ENCODE measurements at places on chromosomes 6 and 20. TPM values are rescaled to one million over a fixed set of nuclear protein-coding genes. Genes with fewer than 3 reads are reported as not detected.

Gene FLRT3
- total RNA-seq: 6.9 TPM

Gene GGTLC1
- not detected for total RNA-seq

Gene HCRTR2
- total RNA-seq: 0.36 TPM

Gene CRISP3
- total RNA-seq: not detected

Gene WFDC12
- total RNA-seq: not detected

Gene KCNK5
- 0.14 TPM for total RNA-seq

Gene UBD
- total RNA-seq: 13.2 TPM

Gene EEF1E1
- 44.5 TPM for total RNA-seq

Gene BPIFB1
- not detected for total RNA-seq

DNA sequence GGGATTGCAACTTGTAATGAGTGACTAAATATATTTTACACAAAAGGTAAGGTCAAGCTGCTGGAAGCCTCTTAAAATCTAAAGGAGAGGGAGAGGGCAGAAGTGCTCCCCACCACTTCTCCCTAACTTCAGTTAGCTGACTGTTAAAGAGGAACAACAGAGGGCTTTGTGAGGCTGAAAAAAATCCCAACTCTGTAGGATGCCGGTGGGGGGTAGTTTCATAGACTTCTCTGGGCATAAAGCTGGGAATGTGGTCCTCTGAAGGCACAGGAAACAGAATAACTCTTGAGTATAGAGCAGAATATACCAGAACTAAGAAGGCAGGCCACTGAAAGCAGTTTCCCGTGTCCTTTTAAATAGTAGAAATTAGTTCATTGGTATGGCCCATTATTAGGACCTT, 71.6 kb downstream of the KIF6 start:
- no peak overlapping the region for H3K4me3 ChIP-seq
- H3K36me3 ChIP-seq: no peaks in the 10 kb centered on the region
- no peaks in the 10 kb centered on the region for H3K4me1 ChIP-seq
- no peak overlapping the region for H3K27ac ChIP-seq

DNA sequence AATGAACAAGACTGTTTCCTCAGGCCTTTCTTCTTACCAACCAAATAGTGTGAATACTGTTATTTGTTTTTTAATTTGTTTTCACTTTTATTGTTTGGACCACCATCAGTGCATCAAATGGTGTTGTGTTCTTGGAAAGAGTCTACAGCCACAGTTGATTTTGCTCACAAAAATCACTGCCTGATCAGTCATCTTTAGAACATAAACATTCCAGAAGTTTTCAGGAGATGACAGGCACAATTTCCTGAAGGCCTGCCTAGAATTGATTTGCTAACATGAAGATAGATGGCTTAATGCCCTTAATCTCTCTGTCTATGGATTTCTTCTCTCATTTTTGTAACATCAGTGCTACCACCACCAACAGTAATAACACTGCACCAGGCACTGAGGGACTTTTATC, 13.5 kb downstream of the IL22RA2 start:
- no peak overlapping the region for H3K4me3 ChIP-seq
- no peaks in the 10 kb centered on the region for H3K4me1 ChIP-seq
- no peaks in the 10 kb centered on the region for H3K27me3 ChIP-seq

DNA sequence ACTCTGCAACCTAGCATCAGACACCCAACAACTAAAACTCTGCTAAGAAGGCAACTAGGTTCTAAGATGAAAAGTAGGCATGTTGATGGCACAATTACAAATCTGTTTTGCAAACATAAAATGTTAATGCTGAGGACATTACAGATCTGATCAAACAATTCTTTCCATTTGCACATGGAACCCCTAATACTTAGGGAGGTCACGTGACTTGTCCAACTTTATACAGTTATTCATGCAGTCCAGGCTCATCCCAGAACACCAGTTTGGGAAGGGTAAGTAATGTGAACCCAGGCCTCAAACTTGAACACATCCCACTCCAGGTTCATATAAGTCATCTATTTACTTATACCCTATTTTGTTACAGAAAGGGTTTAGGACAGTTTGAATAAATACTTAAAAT, 247.2 kb downstream of the HACE1 start:
- H3K27me3 ChIP-seq: no peaks in the 10 kb centered on the region
- H3K4me1 ChIP-seq: peaks cover 7% of the 10 kb centered on the region
- no peak for DNase-seq
- H3K36me3 ChIP-seq: no peaks in the 10 kb centered on the region

GRCh38 chr20:1186367-1186991, 1.7 kb upstream of the TMEM74B start:
- no peaks in the 10 kb centered on the region for H3K36me3 ChIP-seq
- peaks cover 55% of the 10 kb centered on the region for H3K27me3 ChIP-seq
- no peak overlapping the region for H3K4me3 ChIP-seq
- DNase-seq: no peak

DNA sequence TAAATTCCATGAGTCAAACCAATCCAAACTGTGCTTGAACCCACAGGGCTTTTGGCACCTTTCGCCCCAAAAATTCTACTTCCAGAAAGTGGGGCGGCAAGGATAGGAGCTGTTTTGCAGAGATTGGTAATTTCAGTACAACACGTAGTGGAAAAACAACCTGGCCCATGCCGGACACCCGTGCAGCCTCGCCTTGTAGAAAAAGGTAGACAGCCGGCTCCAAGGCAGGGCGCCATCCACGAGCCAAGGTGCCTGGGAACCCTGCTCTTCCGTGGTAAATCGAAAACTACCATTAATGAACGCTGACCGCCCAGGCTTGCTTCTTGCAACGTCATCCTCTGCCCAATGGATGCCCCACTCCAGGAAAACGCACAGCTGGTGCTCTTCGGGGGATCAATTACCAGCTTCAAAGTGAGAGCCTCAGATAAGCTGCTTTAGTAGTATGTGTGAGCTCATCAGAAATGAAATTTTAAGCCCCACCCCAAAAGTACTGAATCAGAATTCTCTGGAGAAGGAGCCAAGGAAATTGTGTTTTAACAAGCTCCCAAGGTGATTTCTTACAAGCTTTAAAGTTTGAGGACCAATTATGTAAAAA, 1.8 kb downstream of the OOEP start:
- H3K27me3 ChIP-seq: no peaks in the 10 kb centered on the region
- no peak overlapping the region for H3K4me3 ChIP-seq
- no peak overlapping the region for H3K27ac ChIP-seq
- H3K4me1 ChIP-seq: no peaks in the 10 kb centered on the region

GRCh38 chr20:43220612-43221011, 30.9 kb upstream of the PTPRT start:
- H3K4me1 ChIP-seq: no peaks in the 10 kb centered on the region
- no peaks in the 10 kb centered on the region for H3K36me3 ChIP-seq
- DNase-seq: peak; percentile 6
- H3K27me3 ChIP-seq: no peaks in the 10 kb centered on the region
- no peak overlapping the region for H3K4me3 ChIP-seq
- H3K27ac ChIP-seq: no peak overlapping the region

GRCh38 chr6:134596191-134596590, 278.3 kb upstream of the SGK1 start:
- no peak for DNase-seq
- no peaks in the 10 kb centered on the region for H3K36me3 ChIP-seq
- H3K27ac ChIP-seq: no peak overlapping the region
- no peaks in the 10 kb centered on the region for H3K4me1 ChIP-seq

DNA sequence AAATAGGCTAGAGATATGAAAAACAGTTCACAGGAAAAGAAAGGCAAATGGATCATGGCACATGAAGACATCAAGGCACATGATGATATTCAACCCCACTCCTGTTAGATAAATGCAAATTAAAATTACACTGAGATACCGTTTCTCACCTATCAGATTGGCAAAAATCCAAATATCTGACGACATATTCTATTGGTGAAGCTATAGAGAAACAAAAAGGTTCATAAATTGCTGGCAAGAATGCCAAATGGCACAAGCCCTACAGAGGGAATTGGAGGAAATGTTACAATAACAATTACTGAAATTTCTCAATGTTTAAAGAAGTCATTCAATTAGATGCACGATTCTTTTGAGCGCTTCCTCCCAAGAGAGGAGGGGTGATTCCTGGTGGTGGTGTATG, 45.3 kb upstream of the DSN1 start:
- no peaks in the 10 kb centered on the region for H3K4me1 ChIP-seq
- H3K27me3 ChIP-seq: no peaks in the 10 kb centered on the region
- no peak for DNase-seq
- no peak overlapping the region for H3K27ac ChIP-seq

- H3K4me1 ChIP-seq: peaks cover 10% of the 10 kb centered on the region
- H3K27me3 ChIP-seq: no peaks in the 10 kb centered on the region
- H3K27ac ChIP-seq: no peak overlapping the region
- H3K4me3 ChIP-seq: no peak overlapping the region
These were observed 4.2 kb upstream of the BLCAP start for GRCh38 chr20:37531856-37532255.

DNA sequence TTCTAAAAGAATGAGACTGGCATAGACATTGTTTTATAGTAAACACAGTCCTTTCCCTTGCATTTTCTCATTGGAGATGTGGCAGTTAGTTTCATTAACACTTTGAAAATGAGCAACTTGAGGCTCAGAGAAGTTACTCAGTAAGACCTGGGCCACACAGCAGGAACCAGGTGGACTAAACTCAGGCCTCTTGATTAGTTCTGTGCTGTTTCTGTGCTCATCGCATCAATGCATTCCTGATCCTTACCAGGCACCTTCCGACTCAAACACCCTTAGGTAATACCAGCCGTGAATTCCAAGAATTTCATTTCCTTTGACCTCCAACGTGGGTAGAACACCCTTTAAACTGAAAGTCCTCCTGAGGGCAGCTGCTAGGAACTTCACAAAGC, 362.8 kb downstream of the ESR1 start:
- H3K4me3 ChIP-seq: no peak overlapping the region
- peak overlapping the region; percentile 44 for H3K27ac ChIP-seq
- DNase-seq: no peak
- H3K36me3 ChIP-seq: peaks cover 17% of the 10 kb centered on the region

DNA sequence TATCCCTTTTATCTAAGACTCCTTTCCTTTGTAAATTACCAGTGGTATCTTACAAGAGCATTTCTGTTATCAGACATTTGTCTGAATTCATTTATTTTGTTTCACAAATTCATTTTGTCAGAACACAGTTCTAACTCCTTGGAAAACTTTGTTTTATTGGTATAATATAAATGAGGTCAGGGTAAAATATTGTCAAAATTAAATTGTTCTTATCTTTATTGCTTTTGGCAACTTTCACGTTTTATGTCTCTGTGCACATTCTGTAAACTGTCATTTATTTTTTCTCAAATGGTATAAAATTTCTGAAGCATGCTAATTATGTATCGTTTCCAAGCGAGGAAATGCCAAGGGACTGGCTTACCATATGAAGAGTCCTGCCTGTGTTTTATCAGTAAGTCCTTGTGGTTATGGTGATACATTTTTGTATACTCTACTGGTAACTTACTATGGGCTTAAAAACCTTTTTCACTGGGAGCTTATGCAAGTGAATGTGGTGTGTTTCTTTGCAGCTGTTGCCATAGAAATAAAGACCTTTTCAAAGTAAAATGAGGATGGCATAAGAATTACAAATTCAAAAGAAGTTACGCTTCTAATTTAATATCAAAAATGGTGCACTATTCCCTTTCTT, 214.2 kb downstream of the COL19A1 start:
- DNase-seq: no peak
- H3K36me3 ChIP-seq: no peaks in the 10 kb centered on the region
- no peak overlapping the region for H3K27ac ChIP-seq
- no peak overlapping the region for H3K4me3 ChIP-seq
- H3K4me1 ChIP-seq: no peaks in the 10 kb centered on the region
- H3K27me3 ChIP-seq: no peaks in the 10 kb centered on the region

GRCh38 chr6:157270308-157270707, 53.0 kb downstream of the TMEM242 start:
- no peak for DNase-seq
- no peak overlapping the region for H3K4me3 ChIP-seq
- H3K27ac ChIP-seq: no peak overlapping the region
- H3K36me3 ChIP-seq: no peaks in the 10 kb centered on the region
- H3K4me1 ChIP-seq: peaks cover 9% of the 10 kb centered on the region

GRCh38 chr6:160861824-160862223, 129.7 kb upstream of the MAP3K4 start:
- H3K27ac ChIP-seq: no peak overlapping the region
- no peaks in the 10 kb centered on the region for H3K36me3 ChIP-seq
- DNase-seq: no peak
- H3K27me3 ChIP-seq: no peaks in the 10 kb centered on the region
- no peaks in the 10 kb centered on the region for H3K4me1 ChIP-seq

DNA sequence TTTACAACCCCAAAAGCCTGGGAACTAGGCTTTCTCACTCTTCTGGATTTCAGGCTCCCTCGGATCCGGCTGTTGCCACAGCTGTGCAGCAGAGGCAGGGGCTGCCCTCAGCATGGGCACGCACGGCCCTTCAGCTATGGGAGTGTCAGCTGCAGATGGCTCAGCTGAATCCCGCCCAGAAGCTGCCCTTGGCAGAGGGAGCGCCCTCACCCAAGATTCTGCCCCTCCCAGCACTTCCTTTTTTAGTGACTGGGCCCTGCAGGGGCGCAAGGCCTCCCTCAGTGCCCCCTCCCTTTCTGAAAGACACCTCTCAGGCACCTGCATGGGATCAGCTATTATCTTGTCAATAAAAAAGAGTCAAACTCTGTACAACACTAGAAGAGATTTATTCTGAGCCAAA, 67.9 kb upstream of the THBS2 start:
- no peaks in the 10 kb centered on the region for H3K36me3 ChIP-seq
- no peak overlapping the region for H3K4me3 ChIP-seq
- DNase-seq: no peak
- H3K27ac ChIP-seq: no peak overlapping the region

- H3K27me3 ChIP-seq: peaks cover 2% of the 10 kb centered on the region
- no peaks in the 10 kb centered on the region for H3K36me3 ChIP-seq
- no peaks in the 10 kb centered on the region for H3K4me1 ChIP-seq
- H3K27ac ChIP-seq: no peak overlapping the region
- DNase-seq: no peak
- no peak overlapping the region for H3K4me3 ChIP-seq
These were observed 15.3 kb upstream of the SRSF6 start for GRCh38 chr20:43442282-43442880.

DNA sequence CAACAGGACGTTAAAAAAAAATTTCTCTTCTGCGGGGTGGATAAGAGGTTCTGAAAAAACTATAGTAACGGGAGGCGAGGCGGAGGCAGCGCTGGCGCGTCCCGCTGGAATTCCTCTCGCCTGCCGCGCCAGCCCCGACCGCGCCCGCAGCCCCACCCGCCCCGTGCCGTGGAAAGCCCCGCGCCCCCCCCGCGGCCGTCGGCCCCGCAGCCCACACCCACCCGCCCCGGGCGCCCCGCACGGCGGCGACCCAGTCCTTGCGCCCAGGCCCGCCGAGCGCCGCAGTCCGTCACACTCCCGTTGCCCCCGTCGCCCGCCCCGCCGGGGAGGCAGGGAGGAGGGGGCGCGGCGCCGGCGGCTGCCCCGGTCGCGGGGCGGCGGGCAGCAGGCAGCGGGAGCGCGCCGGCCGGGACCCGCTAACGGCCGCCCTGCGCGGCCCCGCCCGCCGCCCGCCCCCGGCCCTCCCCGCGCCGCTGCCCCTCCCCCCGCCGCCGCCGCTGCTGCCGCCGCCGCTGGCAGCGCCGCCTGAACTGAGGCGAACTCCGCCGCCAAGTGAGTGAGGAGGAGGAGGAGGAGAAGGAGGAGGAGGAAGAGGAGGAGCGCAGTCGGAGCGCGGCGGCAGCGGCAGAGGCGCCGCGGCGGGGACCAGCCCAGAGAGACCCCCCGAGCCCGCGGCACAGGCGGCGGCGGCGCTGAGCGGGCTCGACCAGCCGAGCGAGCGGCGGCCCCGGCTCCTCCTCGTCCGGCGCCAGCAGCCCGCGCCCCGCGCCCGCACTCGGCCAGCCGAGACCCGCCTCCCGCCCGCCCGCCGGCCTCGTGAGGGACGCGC, at the start of gene QKI:
Gene QKI (plus strand): TSS at position 602 of the 829 bp plus-strand sequence. CDS start 476 bp downstream, outside the sequence.
- H3K27me3 ChIP-seq: no peaks in the 10 kb centered on the region
- peak within 1 kb of the TSS; percentile 96 for H3K27ac ChIP-seq
- H3K4me1 ChIP-seq: peaks cover 12% of the 10 kb centered on the region
- DNase-seq: peak; percentile 62
- peak within 1 kb of the TSS; percentile 98 for H3K4me3 ChIP-seq
- H3K36me3 ChIP-seq: no peaks in the 10 kb centered on the region

Data from astrocyte (in vitro differentiated cells and primary cell).